ENCODE measurements at places on chromosomes 5 and 9.

DNA sequence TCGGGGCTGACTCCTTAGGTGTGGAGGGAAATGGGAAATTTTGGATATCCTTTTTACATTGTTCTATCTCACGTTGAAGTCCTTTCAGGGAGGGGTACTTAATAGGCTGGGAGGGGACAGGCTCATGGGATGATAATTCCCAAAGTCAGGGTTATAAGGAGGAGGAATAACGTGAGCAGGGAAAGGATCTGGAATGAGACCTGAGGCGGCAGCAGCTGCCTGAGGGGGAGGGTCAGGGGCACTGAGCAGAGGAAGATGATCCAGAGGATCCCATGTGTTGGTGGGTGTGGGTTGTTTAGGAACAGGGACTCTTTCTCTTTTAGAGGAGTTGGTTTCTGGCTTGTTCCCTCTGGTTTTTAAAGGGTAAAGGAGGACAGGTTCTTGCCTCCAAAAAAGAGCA, 18.7 kb downstream of the IFT74 start:
- no peak for DNase-seq

GRCh38 chr5:6859023-6859422, 145.8 kb downstream of the TENT4A start:
- DNase-seq = no peak

GRCh38 chr9:136694163-136694871, 7.1 kb upstream of the AGPAT2 start:
- DNase-seq = no peak

DNA sequence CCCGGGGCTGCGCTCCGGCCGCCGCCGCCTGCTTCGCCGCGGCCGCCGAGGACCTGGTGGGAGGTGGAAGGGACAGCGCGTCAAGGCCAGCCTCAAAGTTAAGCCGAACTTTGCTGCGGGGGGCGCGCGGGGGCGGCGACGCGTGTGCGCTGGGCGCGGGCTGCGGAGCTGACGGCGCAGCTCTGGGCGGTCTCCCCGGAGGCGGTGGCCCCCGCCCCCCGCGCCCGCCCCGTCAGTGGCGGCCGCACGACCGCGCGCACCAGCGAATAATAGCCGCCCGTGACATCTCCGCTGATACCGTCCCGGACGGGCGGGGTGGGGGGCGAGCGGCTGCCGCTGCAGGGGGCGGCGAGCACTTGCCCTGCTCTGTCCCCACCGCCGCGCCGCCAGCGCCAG, 579 bp upstream of the FAM78A start:
- DNase-seq = no peak

DNA sequence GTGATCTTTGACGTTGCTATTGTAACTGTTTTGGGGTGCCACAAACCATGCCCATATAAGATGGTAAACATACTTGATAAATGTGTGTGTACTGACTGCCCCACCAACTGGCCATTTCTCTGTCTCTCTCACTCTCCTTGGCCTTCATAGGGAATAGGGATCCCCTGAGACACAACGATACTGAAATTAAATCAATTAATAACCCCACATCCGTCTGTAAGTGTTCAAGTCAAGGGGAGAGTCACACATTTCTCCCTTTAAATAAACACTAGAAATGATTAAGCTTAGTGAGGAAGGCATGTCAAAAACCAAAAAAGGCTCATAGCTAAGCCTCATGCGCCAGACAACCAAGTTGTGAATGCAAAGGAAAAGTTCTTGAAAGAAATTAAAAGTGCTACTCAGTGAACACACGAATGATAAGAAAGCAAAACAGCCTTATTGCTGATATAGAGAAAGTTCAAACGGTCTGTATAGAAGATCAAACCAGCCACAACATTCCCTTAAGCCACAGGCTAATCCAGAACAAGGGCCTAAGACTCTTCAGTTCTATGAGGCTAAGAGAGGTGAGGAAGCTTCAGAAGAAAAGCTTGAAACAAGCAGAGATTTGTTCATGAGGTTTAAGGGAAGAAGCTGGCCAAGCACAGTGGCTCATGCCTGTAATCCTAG, 111.1 kb downstream of the UGCG start:
- no peak for DNase-seq

All from activated T-helper 1 cell treated with anti-CD3 and anti-CD28 coated beads, Interleukin-12 subunit alpha, Interleukin-12 subunit beta, Interleukin-2, Interleukin-4 antibody, amounts not matched to agents 30 ng/mL and 10 ng/mL and 1 ng/mL, durations not matched to agents 14 hours and 24 hours and 36 hours (primary cell).